A549 treated with DMSO at 1 μM for 4 hours (cell line): ENCODE measurements at places on chromosomes 6 and 20. TPM values are rescaled to one million over a fixed set of nuclear protein-coding genes. Genes with fewer than 3 reads are reported as not detected.

Gene CDSN
- total RNA-seq, result not detected in 5 replicates

Gene CAPN11
- not detected in 5 replicates for total RNA-seq

Gene FOXO3
- total RNA-seq, result 6.7 to 9.2 TPM (median 8.1 TPM) in 5 replicates

Gene EYS
- 0.05 to 0.08 TPM (median 0.05 TPM) in 3 of 5 replicates, not detected in the others for total RNA-seq

Gene CCN6
- total RNA-seq, result not detected in 5 replicates

Gene TRAM2
- 21.7 to 26.9 TPM (median 24.5 TPM) in 5 replicates for total RNA-seq

Gene HFE
- total RNA-seq, result 11.1 to 16.0 TPM (median 13.9 TPM) in 5 replicates

Gene WFDC12
- not detected in 5 replicates for total RNA-seq

Gene NKAPL
- total RNA-seq, result not detected in 5 replicates

Gene RANBP9
- 11.8 to 16.5 TPM (median 14.4 TPM) in 5 replicates for total RNA-seq

Gene OPRL1
- total RNA-seq, result 0.40 to 0.71 TPM (median 0.51 TPM) in 5 replicates

Gene BTBD3
- 16.0 to 20.8 TPM (median 18.9 TPM) in 5 replicates for total RNA-seq

Gene MEP1A
- not detected in 5 replicates for total RNA-seq

Gene CNKSR3
- total RNA-seq, result 4.9 to 6.0 TPM (median 5.5 TPM) in 5 replicates
